Spinal cord (tissue), 10 donors: ENCODE measurements at places on chromosomes 2 and 18. TPM values are rescaled to one million over a fixed set of nuclear protein-coding genes. Genes with fewer than 3 reads are reported as not detected.

Gene FOXI3
- total RNA-seq, result 0.10 TPM

- DNase-seq, result peak; percentile 36
Measured at GRCh38 chr2:32772638-32773447, 145.0 kb downstream of the TTC27 start.

DNA sequence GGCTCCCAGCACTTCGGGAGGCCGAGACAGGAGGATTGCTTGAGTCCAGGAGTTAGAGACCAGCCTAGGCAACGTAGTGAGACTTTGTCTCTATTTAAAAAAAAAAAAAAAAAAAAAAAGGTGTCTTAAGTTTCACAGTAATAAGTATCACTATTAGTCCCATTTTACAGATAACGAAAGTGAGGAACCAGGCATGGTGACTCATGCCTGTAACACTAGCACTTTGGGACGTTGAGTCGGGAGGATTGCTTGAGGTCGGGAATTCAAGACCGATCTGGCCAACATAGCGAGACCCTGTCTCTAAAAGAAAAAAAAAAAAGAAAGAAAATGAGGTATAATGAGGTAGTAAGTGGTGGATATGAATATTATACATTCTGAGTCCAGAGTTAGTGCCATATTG, 2.5 kb downstream of the KCNJ13 start:
- DNase-seq, result no peak

DNA sequence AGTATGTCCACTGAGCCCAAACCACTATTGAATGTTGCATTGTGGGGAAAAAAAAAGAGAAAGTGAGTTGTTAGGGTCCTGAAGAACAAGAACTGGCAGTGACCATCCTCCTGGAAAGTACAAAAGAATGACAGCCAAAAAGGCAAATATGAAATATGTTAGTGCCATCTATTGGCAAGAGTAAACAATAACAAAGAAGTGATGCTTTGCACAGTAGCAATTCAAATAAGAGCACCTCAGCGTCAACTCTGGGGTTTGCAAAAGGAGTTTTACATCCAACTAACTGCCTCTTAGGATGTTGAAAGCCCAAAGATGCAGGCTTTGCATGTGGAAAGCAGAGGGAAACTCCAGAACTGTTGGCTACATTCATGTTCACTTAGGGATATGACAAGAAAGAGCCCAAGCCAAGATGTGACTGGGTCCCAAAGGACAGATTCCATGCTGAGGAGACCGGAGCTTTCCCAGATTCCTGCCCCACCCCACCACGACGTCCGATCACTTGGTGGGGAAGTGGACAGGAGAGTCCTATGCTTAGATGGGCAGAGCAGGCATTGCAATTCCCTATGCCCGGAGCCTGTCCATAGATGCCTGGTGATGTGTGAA, 15.6 kb downstream of the TRABD2A start:
- DNase-seq, result no peak
